ENCODE measurements at places on chromosomes 5 and 9.

DNA sequence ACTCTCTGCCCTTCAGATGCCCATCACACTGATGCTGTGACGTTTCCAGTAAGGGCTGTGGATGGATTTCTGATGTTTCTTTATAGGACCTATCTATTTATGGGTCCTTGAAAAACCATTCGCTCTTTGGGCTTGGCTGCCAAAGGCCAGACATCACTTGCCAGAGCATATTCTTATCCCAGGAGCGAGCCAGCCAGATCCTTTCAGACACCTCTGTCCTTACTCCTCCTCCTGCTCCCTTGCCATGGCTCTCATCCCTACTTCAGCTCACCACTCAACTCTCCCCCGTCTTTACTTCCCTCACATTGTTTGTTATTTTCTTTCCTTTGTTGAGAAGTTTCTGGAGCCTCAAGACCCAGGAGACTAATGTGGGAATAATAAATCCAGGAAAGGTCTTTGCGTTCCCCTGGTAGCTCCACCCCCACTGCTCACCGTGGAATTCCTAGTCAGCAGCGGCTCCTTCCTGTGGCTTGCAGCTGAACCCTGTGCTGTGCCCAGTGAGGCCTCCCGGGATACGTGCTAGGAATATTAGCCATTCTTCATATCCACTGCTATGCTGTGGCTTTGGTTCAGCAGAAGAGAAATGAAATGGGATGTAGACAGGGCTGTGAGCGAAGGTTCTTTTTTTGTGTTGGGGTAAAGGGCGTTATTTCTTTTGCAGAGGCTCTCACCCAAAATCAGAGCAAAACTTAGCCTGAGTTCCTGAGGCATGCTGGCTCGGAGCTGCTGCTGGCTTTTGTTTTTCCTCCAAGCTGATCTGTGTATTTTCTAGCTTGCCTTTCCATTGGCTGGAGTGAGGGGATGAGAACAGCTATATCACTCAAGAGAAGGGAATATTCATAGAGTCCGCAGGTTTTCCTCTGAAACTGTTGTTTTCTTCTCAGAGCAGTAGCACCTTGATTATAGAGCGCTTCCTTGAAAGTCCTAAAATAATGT lies 171.1 kb downstream of the SAXO1 start:
- no peak for DNase-seq

DNA sequence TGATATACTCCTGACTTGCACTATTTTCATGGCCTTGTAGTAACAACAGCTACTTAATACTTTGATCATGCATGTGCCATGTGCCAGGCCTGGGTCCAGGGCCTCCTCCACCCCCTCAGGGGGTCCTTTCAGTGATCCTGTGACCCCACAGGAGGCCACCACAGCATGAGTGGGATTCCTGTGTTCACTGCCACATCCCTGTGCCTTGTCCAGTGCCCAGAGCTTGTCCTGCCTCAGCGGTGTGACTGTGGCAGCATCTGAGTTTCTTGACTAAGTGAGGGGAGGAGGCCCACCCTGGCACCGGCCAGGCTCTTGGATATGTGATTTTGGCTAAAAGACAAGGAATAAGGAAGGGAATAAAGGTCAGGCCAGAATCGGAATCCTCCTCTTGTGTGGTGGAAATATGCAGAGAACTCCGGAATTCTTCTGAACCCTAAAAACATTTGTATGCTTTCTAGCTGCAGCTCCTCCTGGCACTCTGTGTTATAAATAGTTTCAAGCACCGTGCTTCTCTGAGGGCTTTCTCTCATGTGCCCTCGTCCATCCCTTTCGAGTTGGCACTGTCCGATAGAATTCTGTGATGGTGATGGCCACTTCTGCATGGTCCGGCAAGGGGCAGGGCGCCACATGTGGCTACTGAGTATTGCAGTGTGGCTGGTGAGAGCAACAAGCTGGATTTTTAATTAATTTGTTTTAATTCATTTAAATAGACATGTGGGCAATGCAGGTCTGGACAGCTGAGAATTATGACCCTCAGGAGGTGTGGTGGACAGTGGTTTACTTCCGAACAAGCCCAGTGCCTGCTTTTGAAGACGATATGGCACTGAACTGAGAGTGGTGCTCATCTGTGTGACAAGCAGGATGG lies 31.8 kb downstream of the TENT4A start:
- no peak for DNase-seq

- DNase-seq = no peak
These were observed 22.0 kb downstream of the RC3H2 start for GRCh38 chr9:122883125-122883524.

GRCh38 chr5:36478646-36479317 lies 127.6 kb upstream of the SLC1A3 start:
- no peak for DNase-seq

- DNase-seq = no peak
These were observed 11.9 kb upstream of the TBC1D9B start for GRCh38 chr5:179919487-179920060.

DNA sequence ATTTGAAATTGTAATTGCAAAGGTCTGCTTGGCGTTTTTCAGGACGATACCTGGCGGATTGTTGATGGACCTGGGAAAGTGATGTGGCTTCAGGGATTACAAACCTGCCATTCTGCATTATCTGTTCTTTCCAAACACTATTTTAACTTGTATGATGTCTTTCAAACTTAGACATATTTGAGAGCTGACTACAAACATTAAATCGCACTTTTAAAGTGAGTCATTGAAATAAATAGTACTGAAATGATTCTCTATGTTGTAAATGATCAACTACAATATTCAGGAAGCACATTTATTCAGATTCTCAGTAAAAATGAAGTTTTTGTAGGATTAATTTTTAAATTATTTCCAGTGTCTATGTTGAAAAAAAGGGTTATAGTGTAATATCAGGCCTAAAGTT lies 32.3 kb upstream of the TMEM171 start:
- DNase-seq = no peak

- DNase-seq = no peak
These were observed 29.4 kb downstream of the NUTM2F start for GRCh38 chr9:94298949-94299599.

- no peak for DNase-seq
These were observed 19.1 kb downstream of the TRIM14 start for GRCh38 chr9:98099898-98100297.
